ENCODE measurements at places on chromosomes 16 and 17. TPM values are rescaled to one million over a fixed set of nuclear protein-coding genes. Genes with fewer than 3 reads are reported as not detected.
A peak's percentile ranks its signal among the peaks of the same experiment; 100 is the strongest.

DNA sequence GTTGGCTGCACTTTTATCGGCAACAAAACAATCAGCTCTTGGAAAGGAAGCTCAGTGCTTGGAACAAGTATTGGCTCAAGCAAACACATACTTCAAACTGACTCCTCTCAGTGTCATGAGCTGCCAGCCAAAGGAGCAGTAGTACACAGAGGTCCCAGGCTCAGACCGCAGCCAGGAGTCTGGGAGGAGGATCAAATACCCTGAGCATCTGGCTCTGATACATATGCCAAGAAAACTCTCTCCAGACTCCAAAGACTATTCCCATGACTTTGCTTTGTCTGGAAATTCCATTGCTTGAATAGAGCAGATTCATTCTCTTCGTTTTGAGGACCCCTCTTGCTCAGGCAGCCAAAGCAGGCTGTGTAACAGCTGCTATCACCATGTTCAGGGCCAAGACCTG, 501.6 kb upstream of the PSMD7 start:
- DNase-seq: no peak

DNA sequence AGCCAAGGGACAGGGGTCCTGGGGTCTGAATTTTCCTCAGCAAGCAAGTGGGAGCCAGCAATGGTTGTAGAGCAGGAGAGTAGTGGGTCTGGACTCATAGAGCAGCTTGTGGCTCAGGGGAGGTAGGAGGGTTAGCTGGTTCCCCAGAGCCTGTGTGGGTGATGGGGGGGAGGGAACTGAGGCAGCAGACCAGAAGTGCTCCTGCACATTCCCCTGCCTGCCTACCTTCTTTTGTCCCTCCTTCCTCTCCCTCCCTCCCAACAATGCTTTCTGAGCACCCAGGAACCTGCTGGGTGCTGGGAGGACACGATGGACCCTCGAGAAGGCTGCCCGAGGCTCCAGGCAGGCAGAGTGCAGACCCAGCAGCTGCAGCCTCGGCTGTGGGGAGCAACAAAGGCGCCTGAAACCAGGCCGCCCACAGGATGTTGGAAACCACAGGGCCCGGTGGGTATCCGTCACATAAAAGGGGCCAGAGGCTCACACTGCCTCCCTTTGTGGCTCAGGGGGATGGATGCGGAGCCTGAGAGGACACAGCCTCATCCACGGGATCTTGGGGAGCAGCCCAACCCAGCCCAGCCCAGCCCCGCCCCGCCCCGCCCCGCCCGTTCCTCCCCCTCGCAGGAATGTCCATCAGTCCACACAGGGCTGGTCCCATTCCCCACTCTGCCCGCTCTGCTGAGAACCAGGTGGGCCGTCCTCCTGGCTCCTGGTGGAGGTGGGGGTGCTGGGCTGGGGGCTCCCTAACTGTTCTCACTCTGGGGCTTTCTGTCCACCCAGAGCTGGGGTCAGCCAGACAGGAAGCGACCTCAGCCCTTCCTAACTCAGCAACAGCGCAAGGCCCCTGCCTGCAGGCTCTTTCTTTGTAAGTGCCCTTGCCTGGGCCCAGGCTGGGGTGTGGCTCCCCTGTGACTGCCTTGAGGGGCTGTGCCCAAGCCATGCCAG, 1.7 kb upstream of the NLRC3 start:
- no peak for DNase-seq

DNA sequence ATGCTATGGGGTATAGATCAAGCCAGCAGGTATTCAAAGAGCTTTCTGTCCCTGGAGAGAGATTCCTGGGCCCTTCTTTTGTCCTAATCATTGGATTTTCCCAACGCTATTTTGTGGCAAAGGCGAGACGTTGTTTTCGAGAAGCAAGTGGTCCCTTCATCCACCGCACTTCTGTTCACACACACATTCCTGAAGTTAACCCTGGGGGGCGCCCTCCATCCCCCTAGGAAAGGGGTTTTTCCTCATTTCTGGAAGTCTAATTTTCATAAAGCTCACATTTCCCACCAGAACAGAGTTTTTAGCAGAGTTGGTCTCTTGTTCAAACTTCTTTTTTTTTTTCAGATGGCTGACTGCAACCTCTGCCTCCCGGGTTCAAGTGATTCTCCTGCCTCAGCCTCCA, 11.9 kb downstream of the SCGB1C2 start:
- no peak for DNase-seq

- DNase-seq: no peak
Observed at GRCh38 chr17:17713839-17714238, 32.6 kb downstream of the RAI1 start.

- DNase-seq: no peak
Observed at GRCh38 chr16:70494777-70495176, 28.6 kb downstream of the COG4 start.

- DNase-seq: no peak
Observed at GRCh38 chr17:17243163-17243562, 6.2 kb upstream of the FLCN start.

GRCh38 chr16:7839568-7839967, 506.9 kb downstream of the RBFOX1 start:
- no peak for DNase-seq

- DNase-seq: no peak
Observed at GRCh38 chr17:8459107-8459506, 23.4 kb downstream of the NDEL1 start.

DNA sequence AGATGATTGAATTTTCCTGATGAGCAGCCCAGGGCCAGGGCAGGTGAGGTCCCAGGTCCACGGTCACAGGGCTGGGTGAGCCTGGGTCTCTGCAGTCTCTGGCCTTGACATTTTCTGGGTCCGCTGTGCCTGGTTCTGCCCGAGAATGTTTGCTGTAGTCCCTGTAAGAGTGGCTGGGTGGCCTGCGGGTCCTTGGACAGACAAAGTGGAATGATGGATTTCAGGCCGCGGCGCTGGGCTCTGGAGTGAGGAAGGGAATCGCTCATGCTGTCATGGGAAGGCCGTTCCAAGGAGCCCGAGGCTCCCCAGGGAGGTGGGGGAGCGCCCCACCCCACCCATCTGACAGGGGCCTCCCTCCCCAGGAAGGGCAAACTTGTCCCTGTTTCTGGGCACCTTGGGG, 153.5 kb upstream of the CIBAR2 start:
- DNase-seq: no peak

DNA sequence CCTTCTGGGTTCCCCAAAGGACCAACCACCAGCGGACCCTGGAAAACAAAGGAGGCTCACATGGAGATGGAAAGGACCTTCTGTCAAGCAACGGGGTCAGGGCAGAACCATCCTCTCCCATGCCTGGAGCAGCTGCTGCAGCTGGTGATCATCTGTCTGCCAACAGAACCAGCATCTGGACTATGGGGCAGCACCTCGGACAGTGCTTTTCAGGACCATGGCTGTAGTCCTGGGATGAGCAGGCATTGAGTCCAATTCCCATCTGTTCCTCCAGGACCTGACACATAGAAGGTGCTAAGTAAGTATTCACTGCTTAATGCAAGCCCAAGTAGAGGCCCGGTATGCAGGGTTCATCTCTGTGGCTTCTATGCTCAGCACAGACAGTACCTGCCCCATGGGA, 304.7 kb downstream of the XYLT1 start:
- DNase-seq: no peak

- DNase-seq: no peak
Observed at GRCh38 chr17:17954079-17954478, 18.1 kb downstream of the TOM1L2 start.

- no peak for DNase-seq
Observed at GRCh38 chr17:64331931-64332493, 58.6 kb downstream of the PECAM1 start.

DNA sequence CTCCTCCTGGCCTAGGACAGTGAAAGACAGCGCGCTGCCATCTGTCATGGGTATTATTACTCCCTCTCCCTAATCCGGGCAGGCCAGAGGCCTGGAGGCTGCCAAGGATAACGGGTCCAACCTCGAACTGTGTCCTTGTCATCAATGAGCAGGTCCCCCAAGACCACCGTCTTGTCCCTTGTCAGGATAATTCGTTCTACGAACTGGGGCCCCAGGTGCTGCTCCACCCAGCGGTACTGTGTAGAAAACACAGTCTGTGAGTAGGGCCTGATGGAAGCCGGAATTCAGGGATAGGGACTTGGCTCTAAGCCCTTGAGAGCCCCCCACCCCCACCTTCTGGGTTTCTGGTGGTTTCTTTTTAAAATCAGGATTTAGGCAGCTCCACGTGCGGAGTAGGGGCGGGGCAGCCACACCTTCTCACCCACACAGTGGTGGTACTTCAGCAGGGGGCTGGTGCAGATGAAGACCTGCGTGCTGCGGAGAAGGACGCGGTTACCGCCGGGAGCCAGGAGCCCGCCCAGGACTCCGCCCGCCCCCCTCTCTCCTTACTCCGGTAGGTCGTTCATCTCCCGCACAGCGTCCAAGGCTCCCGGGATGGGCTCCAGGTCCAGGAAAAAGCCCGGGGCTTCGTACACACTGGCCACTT, 787 bp downstream of the NT5C start:
- peak; percentile 86 for DNase-seq

- no peak for DNase-seq
Observed at GRCh38 chr16:9251026-9251425, 159.6 kb downstream of the HAPSTR1 start.

NPW gene
- total RNA-seq: 7.1 TPM

PPY gene
- 0.59 TPM for total RNA-seq

MYH2 gene
- total RNA-seq: 0.68 TPM

PIRT gene
- not detected for total RNA-seq

PPM1E gene
- 7.1 TPM for total RNA-seq

CSH1 gene
- not detected for total RNA-seq

PRCD gene
- total RNA-seq: 0.46 TPM

All from H9 (cell line).